ENCODE measurements at places on chromosomes 2 and 18.
A peak's percentile ranks its signal among the peaks of the same experiment; 100 is the strongest.

DNA sequence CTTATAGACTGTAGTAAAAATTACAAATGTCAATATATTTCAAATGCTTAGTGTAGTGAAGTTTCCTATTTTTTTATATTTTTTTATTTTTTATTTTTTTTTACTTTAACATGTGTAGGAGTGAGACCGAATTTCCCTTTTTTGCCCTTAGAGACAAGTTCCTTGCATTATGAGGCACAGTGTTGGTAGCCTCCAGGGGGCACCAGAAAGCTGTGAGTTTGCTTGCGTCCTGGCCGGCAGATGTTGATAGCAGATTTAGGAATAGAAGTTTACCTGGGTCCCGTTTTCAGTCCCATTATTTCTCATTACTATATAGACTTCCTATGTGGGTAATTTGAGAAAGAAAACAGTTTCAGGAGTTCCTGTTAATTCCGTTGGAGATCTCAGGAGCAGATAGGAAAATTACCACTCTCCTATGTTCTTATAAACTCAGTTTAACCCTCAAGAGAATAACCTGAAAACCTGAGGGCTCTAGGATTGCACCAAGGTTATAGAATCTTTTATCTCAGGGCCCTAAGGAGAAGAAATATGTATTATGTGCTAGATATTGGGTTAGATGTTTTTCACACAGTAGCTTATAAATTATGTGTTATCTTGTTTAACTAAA, 157.5 kb upstream of the SESTD1 start:
- peak; percentile 4 for DNase-seq

DNA sequence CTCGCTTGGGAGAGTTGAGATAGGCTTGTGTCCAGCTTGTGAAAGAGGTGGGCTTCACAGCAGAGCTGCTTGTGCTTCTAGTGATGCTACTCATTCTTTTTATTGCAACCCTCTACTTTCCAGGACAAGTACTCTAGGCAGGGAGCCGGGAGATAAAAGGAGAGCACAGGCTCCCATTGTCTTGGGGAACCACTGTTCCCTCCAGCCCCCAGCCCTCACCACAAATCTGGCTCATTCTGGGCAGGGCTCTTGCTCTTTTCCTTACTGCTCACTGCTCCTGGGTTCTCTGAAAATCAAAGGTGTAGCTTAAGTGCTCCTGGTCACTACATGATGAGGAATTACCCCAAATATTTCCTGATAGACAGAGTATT, 81.4 kb downstream of the CABYR start:
- DNase-seq = no peak

DNA sequence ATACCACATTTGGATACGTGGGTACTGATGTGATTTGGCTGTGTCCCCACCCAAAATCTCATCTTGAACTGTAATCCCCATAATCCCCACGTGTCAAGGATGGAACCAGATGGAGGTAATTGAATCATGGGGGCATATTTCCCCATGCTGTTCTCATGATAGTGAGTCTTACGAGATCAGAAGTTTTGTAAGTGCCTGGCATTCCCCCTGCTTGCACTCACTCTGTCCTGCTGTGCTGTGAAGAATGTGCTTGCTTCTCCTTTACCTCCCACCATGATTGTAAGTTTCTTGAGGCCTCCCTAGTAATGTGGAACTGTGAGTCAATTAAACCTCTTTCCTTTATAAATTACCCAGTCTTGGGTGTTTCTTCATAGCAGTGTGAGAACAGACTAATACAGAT, 70.3 kb downstream of the CHST9 start:
- no peak for DNase-seq

DNA sequence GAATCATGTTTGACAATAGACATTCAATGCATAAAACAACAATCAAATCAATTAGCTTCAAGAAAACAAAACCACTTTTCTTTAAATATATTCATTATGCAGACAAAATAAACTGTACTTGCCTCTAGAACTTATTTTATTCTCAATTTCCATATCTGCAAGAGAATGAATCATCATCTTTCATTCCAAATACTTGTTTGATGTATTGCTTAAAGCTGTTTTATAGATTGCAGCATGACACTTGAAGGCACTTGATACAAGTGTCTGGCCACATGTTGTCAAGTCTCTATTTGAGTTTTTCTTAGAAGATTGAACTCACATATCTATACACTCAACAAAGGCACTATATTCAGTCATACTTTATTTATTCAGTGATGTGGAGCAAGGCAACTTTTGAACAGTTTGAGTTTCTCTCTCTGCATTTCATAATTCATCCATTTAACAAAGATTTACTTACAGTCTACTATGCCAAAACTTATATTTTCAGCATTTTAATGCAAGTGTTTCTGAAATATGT, 38.7 kb upstream of the DDX18 start:
- DNase-seq = no peak

- no peak for DNase-seq
Measured at GRCh38 chr2:10478916-10479315, 30.8 kb upstream of the ODC1 start.

DNA sequence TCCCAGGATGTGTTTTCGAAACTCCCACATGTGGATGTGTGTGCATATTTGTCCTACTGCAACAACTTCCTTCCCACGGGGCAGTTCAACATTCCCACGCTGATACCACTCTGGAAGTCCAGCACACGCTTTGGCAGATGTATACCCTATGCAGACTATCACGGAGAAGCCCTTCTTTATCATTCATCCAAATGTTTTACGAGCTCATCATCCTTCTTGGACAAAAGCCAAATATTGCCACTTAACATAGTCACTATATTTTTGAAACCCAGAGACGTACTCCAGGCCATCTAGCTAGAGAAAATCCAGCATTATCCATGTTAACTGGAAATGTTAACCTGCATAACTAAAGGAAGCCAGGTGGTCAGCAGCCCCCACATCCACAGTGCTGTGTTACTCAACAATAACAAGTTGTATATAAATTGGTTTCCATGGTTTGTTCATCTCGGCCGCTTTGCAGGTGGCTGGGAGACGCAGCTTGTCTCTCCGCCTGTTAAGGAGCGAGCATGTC, 131.5 kb downstream of the ZNF532 start:
- no peak for DNase-seq

DNA sequence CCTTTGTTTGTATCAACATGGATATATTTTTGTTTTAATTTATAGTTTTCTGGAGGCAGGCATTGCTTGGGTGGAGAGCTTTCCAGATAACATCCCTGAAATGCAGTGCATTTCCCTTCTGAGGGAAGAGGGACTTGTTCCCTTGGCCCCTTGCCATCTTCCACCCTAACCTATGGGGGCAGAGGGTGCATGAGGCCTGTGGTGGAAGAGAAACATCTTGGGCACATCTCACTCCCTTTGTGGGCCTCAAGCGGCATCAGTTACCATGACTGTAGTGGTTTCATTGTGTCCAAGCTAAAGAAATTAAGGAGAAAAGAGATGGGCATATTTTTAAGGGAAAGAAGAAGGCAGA, 5.3 kb upstream of the RPL37A start:
- no peak for DNase-seq

- no peak for DNase-seq
Measured at GRCh38 chr2:18153741-18154140, 275.3 kb downstream of the KCNS3 start.

DNA sequence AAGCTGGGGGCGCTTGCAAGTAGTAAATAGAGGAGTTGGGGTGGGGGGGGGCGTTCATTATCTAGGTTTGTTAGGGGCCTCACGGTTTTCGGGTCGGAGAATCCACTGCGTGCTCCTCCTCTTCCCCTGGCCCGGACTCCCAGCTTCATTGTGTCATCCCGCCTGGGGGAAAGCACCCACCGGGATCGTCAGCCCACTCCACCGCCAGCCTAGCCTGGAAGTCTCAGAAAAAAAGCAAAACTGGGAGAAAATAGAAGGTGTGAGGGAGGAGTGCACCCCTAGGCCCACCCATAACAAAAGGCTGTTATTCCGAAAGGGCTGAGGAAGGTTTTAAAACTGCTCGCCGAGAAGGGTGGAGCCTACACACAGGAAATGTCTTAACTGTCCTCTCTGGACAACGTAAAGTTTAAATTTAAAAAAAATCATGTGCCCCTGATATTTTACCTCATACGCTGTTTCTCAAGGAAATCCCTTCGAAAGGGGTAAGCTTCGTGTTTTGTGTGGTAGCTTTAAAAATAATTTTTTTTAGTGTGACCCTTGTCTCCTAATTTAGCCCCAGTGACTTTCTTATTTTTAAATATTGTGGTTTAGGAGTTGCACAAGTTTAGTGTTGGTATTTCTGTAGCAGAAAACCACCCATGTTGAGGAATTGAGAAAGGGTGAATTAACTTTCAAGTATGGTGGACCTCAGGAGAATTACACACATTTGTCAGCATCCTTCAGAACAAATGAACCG, 104.2 kb downstream of the SPTBN1 start:
- peak; percentile 36 for DNase-seq

DNA sequence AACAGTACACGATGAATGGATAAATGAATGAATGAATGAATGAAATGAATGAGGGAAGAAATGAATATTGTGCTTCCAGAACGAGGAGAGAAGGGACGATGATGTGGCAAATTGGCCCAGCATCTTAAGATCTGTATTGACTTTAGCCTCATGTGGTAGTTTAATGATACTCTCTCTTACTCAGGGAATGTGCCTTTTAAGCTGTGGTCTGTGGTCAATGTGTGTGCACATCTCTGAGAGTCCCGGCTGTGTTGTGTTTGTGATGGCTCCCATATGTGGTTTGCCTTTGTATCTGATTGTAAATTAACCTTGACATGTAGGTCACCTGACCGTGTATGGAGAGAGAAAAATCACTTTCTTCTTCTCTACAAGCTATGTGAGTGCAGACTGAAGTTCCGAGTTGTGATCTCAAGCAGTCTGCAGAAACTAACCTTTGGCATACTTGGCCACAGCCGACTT, 91.2 kb downstream of the NEDD4L start:
- DNase-seq = no peak

DNA sequence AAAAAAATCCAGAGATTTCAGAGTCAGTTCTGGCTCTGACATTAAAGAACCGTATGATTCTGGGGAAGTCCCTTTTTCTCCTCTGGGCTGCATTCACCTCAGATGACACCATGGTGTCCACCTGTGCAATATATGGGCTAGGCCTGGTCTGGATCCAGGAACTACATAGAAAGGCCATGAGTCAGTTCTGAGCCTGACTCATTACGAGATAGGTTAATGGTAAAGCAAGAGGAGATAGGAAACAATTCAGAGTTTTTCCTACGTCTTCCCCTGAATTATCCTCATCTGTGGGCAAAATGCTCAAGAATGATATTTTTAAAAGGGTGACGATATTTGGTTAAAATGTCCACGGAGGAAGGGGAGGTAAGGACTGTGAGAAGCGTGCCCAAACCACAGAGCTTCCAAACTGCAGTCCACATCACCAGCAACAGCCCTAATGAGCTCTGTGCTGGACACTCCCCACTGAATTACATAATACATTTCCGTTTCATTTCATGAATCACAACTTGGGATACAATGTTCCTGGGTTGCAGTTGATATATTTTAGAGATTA, 180.1 kb upstream of the OSR1 start:
- no peak for DNase-seq

GRCh38 chr2:143891879-143892308, 628.0 kb downstream of the ZEB2 start:
- no peak for DNase-seq

- DNase-seq = no peak
Measured at GRCh38 chr2:145755019-145755837, 1235.3 kb upstream of the ZEB2 start.

DNA sequence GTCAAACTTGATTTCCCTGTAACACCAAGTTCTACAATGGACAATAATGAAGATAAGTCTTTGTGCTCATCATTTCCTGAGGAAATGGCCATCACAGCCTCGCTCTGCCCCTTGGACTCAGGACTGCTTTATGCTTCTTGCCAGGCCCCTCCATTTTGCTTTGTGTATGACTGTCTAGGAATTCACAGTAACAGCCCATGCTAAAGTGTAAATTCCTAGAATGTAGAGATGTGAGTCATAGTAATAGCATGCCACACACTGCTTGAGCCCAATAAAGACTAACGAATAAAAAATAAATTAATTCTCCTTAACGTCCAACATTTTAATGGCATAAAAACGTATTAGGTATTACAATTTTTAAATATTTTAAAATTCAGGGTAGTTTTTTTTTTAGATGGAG, 226.5 kb downstream of the PID1 start:
- no peak for DNase-seq

GRCh38 chr2:42371611-42372473, 10.8 kb upstream of the COX7A2L start:
- DNase-seq = no peak

GRCh38 chr2:159982270-159982669, 80.1 kb downstream of the PLA2R1 start:
- no peak for DNase-seq

DNA sequence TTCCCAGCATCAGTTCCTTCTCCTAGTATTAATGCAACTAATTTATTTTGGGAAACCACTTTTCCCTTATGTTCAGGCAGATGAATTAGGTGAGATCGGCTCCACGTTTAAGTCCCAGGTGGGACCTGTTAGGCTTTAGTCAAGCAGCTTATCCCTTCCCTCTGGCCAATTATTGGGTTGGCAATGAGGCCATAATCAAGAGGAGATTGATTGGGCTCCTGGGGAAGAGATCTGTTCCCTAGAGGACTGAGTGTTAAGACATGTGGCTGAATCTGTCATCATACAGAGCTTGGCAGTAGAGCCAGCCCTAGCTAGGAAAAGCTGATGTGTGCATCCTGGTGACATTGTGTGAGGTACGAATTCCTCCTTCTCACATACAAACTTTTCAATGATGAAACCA, 104.4 kb downstream of the PTH2R start:
- no peak for DNase-seq

GRCh38 chr2:197514754-197515153, 1.1 kb upstream of the MOB4 start:
- no peak for DNase-seq

DNA sequence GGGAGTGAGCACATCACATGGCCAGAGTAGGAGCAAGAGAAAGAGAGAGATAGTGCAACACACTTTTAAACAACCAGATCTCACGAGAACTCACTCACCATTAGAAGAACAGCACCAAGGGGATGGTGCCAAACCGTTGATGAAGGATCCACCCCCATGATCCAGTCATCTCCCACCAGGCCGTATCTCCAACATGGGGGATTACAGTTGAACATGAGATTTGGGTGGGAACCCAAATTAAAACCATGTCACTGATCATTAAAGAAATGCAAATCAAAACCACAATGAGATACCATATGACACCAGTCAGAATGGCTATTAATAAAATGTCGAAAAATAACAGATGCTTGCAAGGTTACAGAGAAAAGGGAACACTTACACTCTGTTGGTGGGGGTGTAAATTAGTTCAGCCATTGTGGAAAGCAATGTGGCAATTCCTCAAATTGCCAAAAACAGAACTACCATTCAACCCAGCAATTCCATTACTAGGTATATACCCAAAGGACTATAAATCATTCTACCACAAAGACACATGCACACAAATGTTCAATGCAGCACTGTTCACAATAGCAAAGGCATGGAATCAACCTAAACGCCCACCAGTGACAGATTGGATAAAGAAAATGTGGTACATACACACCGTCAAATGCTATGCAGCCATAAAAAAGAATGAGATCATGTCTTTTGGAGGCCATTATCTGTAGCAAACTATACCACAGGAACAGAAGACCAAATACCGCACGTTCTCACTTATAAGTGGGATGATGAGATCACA, 137.1 kb downstream of the COL6A3 start:
- no peak for DNase-seq

- DNase-seq = no peak
Measured at GRCh38 chr2:59866436-59866835, 687.0 kb downstream of the BCL11A start.
